ACHN (cell line): ENCODE measurements at places on chromosomes 2 and 18.
A peak's percentile ranks its signal among the peaks of the same experiment; 100 is the strongest.

- DNase-seq = no peak
Observed at GRCh38 chr2:110812726-110813645, 80.6 kb downstream of the ACOXL start.

DNA sequence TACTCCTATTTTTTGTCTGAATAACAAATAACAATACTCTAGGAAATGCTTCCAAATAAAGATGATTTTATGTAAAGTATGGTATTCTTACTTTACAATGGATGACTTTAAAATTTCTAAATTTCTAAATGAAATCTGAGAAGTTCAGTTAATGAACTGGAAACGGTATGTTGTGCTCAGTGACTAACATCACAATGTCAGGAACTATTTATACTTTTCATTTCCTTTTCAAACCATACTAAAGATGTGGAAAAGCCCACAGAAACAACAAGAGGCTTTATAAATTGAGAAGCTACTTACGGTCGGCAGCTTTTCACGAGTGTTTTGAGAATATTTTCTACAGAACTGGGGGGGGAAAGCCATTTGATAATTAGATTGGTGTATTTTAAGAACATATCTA is 31.1 kb downstream of the PSME4 start:
- DNase-seq = no peak

GRCh38 chr2:176390276-176391147 is 121.3 kb downstream of the MTX2 start:
- no peak for DNase-seq

DNA sequence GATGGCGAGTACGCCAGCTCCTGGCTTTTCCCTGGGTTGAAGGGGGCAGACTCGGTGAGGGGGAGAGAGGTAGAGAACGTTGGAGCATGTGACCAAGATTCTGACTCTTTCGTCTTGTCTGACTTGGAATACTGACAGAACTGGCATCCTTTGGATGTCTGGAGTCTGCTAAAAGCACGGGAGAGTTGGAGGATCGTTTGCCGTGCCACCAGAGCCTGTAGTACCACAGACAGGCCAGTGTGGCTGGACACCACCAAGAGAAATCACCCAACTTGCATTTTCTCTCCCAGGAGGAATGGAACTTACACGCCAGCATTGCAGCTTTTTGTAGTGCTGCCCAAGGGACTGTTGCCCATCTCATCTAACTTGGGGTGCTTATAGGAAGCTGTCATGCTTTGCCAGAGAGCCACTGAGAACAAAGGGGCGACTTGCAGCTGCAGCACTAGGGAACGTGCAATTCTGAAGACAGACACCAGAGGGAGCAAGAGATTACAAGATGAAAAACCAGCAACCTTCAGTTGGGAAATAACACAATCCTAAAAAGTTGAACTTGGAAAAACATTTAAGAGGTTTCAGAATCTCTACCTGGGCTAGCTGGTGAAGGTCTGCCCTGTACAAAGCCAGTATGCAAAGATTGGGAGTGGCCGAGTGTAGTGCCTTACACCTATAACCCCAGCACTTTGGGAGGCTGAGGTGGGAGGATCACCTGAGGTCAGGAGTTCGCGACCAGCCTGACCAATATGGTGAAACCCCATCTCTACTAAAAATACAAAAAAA is 24.1 kb downstream of the PSMG2 start:
- peak; percentile 59 for DNase-seq

- no peak for DNase-seq
Observed at GRCh38 chr2:220785178-220785577, 786.9 kb downstream of the EPHA4 start.

- DNase-seq = no peak
Observed at GRCh38 chr2:178858896-178859625, 51.8 kb upstream of the TTN start.

DNA sequence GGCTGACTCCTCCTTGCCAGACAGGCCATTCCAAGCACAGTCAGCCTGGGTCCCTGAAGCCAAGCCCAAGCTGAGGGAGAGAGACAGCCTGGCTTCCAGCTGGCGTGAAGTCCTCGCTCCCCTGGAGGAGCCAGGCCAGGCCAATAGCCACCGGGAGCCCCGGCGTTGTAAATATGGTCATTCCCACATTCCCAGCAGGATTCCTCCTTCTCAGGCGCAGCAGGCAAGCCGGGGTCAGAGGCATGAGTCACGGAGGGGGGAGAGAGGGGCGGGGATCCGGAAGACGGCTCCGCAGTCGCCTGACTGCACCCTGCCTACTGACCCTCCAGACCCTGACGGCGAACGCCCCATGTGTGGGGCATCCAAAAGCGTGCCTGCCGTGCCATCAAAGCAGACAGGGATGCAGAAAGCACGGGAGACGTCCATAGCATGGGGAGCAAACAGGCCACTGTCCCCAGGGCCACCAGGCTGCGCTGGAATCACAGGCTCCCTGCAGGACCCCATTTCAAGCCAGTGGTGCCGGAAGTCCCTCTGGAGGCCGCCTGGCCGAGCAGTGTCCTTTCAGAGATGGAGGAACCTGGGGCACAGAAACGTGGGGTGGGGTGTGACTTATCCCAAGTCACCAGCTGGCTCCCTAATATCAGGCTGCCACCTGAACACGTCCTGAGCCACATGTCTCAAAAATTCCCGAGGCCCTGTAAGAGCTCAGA is 48.2 kb downstream of the TWIST2 start:
- peak; percentile 87 for DNase-seq

GRCh38 chr2:192500550-192501200 is 305.9 kb upstream of the TMEFF2 start:
- DNase-seq = peak; percentile 90

DNA sequence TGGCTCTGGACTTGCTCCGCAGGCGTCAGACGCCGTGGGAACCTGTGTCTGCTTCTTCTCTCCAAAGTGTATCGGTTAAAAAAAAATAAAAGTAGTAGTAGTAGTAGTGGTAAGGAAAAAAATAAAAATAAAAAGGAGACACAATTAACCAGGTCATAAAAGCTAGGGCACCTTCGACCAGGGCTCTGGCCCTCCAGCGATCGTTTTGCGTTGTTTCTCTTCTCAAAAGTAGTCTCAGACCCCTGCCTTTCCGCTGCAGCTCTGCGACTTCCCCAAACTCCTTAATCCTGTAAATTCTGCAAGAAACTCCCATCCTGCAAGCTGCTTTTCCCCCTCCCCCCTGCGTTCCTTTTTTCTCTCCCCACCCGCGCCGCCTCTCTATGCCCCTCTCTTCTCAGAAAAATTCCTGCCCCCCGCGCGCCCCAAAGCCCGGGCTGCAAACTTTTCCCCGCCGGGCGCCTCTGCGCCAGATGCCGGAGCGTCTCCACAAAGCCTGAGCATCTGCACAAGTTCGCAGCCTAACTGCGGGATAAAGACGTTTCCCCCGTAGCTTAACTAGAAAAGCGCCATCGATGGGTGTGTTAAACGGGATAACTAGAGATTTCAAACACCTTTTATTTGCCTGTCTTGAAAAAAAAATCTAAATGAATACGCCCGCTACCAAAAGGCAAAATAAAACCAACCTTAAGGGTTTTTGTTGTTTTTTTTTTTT is 1.8 kb upstream of the SALL3 start:
- no peak for DNase-seq

- no peak for DNase-seq
Observed at GRCh38 chr18:48228301-48228715, 180.9 kb downstream of the ZBTB7C start.

DNA sequence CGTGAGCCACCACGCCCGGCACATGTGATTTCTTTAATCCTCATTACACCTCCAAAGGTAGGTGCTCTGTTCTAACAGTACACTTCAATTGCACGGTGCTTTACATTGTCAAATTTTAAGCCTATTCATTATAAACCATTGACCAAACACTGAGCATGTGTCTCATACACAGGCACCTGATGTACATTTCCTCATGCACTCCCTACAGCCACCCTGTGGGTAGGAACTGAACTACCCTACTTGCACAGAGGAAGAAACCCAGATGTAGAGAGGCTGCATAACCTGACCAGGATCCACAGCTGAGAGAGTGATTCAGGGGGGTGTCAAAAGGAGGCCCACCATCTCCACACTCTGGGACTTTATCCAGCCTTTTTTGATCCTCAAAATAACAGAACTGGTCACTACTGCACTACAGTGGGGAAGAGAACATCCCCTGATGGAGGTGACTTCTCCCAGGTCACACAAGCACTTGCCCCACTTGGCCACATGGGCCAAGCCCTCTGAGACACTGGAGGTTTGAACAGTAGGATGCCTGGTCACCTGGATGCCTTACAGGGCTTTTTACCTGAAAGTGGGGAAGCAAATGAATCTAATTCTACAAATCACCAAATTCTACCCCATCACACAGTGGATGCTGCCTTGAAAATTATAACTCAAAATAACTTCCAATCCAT is 6.9 kb upstream of the DPYSL5 start:
- peak; percentile 25 for DNase-seq

- peak; percentile 80 for DNase-seq
Observed at GRCh38 chr2:200703127-200703925, 108.4 kb upstream of the BZW1 start.

DNA sequence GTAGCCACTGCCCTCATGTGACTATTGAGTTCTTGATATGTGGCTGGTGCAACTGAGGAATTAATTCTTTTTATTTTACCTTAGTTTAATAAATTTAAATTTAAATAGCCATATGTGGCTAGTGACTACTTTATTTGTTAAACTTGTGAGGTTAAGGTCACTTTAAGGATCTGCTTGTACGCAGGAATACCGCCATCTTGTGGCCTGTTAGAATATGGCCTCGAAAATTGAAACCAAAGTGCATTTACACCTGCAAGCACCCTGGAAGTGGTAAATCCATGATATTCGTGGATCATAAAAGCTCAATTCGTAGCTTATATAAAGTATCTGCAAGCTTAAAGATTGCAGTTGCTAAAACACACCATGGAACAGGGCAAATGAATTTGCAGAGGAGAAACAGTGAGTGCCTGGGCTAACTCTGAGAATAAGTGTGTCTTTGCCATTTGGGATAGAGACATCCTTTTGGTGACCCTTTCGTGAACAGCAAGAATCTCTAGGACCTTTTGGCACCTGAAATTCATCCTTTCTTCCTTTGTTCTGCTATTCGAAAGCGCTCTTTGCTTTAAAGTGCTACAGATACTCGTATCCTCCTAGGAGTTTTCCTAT is 59.9 kb upstream of the REG3A start:
- DNase-seq = peak; percentile 66

- DNase-seq = no peak
Observed at GRCh38 chr2:143856978-143857377, 662.9 kb downstream of the ZEB2 start.

GRCh38 chr2:61660511-61661388 is 122.6 kb upstream of the XPO1 start:
- DNase-seq = no peak

GRCh38 chr2:78682781-78683180 is 342.7 kb upstream of the REG3G start:
- no peak for DNase-seq

DNA sequence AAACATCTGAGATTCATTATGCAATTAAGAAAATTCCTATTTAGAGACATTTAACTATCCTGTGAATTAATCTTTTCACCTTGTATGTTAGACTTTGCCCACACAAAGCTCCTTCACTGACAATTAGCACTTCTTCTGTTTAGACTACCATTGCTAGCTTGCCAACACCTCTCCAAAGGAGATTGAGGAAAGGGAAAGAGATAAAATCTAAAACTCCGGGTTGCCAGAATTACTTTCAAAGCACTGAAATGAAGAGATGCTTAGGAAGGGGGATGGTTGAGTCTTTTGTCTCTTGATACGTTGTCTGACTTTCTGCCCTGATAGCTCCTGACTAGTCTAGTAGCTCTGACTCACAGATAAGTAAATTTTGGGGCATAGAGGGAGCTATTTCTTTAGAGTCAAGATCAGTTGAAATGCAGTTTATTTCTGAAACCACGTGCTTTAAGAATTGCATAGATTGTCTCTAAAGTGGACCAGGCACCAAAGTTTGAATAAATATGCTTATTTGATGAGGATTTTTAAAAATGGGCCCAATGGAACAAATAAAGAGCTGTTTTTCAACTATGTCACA is 74.1 kb upstream of the DSEL start:
- DNase-seq = no peak

GRCh38 chr2:174939046-174939445 is 66.1 kb downstream of the CHN1 start:
- DNase-seq = peak; percentile 78

GRCh38 chr2:176167398-176167797 is 10.3 kb downstream of the HOXD3 start:
- no peak for DNase-seq

GRCh38 chr18:24322584-24323136 is 75.0 kb downstream of the OSBPL1A start:
- no peak for DNase-seq

DNA sequence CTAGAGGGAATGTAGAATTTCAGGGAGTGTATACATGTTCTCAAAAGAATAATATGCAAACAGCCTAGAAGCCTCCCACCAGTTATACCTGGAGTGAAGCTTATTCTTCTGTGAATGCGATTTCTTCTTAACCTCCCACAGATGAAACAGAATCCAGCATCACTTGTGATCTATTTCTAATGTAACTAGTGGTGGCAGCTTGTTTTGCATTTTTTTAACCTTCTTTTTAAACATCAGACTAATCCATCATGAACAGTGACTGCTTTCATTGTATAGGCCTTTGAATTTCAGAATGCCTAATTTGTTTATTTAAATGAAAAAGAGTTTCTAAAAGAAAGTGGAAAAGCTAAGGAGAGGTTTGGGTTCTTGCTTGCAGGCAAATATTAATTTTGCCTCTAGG is 85.7 kb upstream of the EPHA4 start:
- no peak for DNase-seq

- no peak for DNase-seq
Observed at GRCh38 chr2:108243566-108243965, 3.8 kb downstream of the SULT1C3 start.

DNA sequence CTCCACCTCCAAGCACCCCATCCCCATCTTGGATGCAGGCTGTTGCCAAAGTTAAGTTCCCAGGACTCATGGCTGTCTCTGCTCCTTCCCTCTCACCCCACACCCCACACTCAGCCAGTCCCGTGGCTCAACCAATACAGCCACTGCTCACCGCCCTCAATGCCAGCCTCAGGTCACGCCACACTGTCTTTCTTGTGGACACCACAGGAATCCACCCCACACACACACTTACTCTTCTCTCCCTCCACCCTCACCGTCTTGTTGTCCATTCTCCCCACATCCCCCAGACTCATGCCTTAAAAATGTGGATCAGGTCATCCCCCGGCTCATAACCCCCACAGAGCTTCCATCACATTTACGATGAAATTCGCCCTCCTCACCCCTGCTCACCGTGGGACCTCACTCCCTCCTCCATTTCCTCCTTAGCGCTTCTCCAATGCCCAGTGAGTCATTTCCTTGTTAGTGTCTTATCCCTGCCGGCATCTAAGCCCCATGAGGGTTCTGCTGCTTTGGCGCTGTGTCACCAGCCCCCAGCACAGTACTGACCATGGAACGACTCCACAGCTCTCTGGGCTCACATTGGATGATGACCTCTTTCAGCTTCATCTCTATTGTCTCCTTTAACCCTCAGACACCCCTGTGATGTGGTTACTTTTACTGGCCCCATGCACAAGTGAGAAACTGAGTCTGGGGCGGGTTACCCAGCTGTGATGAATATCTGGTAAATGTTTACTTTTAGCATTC is 13.8 kb downstream of the MLPH start:
- DNase-seq = peak; percentile 99
